HCEC 1CT (cell line): ENCODE measurements at places on chromosomes 13 and 19.

- DNase-seq, result no peak
These were observed 997 bp upstream of the KCNN4 start for GRCh38 chr19:43781630-43782310.

GRCh38 chr19:15935167-15935702, 906 bp upstream of the CYP4F11 start:
- no peak for DNase-seq

DNA sequence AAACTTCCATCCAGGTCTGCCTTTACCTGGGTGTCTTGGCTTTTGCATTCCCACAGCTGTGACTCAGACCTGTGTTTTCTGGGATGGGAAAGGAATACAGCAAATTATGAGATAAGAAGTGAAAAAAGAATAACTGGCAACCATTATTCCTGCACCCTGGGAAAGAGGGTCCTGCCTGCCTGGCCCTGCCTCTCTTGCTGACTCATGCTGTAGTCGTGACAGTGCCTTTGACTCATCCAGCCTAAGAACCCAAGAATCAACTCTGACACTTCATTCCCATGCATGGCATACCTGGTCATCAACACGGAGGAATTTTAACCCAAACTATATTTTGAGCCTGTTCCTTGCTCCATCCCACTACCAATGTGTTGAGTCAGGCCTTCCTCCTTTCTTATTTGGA, 185.4 kb upstream of the SERP2 start:
- DNase-seq, result peak; percentile 40

DNA sequence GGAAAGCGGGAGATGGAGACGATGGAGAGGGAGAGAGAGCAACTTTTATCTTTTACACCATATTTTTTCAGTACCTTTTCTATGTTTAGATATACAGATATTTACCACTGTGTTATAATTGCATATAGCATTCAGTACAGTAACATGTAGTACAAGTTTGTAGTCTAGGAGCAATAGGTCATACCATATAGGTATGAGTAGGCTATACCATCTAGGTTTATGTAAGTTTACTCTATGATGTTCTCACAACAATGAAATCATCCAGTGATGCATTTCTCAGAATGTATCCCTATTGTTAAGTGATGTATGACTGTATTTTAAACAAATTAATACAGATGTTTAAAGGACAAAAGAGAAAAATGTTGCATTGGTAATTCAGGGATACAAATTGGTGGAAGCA, 136.1 kb downstream of the PDS5B start:
- no peak for DNase-seq

DNA sequence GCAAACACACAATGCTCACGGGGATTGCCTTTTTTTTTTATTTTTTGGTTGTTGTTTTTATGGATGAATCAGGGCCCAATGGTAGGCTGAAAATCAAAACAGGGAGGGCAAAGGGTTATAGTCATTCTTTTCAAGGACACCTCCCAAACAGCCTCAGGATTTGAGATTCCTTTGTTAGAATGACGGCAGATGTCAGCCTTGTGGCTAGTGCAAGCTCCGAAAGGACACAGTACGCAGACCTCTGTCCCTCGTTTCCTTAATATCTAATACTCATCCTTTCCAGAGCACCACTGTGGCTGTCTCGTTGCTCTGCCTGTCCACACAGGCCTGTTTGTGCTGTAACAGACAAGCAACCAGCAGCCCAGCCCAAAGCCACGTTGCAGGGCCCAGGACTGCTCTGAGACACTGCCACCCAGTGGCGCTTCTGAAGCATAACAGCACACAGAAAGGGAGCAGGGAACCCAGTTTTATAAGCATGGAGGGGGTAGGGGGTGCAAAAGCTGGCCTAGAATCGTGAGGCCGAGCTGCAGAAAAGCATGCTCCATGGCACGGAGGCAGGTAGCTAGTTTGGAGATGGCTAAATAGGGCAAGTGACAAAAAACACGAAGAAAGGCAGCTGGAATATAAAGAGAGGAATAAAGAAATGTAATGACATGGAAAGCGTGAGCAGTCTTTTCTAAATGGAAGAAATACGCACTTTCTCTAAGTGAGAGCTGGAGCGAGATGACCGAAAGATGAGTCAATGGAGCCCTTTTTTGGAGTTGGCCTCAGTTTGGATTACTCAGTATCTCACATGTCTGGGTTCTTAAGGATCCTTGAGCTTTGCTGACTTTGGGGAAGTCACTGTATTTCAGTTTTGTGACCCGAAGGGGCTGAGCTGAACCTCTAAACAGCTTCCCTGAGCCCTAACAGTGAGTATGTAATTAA, 40.7 kb upstream of the MEDAG start:
- DNase-seq, result peak; percentile 96

DNA sequence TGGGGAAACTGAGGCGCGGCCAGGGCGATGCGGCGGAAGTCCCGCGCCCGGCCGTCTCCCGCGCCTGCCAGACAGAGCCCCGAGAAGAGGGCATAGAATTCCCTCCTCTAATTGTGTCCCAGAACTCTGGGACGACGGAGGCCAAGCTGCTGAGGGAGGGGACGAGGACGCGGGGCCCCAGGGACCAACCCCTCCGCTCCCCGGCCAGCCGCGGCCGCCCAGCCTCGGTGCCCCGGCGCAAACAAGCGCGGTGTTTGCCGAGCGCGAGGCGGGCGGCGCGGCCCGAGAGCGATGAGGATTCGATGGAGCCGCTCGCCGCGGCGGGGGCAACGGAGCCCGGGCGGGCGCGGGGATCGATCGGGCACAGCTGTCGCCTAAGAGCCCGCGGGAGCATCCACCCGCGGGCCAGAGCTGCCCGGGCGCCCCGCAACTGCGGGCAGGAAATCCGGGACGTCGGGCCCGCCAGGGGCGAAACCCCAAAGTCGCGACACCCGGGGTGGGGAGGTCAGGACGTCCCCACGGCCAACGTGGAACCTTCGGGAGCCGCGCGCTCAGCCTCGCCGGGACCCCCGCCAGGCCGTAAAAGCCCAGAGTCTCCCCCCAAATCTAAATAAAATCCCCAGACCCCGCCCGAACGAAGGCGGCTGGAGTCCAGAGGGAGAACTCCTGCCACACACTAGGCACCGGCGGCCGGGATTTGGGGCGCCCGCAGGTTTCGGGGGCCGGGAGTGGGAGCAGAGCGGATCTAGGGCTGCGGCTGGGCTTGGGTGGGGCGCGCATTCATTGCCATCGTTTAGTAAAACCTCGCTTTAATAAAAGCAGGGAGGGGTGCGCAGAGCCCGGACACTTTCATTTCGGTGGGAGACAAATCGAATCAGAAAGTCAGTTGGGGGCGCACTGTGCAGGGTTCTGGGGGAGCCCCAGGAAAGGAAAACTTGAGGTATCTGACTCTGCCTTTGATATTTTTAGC, 3.6 kb upstream of the ONECUT3 start:
- no peak for DNase-seq

DNA sequence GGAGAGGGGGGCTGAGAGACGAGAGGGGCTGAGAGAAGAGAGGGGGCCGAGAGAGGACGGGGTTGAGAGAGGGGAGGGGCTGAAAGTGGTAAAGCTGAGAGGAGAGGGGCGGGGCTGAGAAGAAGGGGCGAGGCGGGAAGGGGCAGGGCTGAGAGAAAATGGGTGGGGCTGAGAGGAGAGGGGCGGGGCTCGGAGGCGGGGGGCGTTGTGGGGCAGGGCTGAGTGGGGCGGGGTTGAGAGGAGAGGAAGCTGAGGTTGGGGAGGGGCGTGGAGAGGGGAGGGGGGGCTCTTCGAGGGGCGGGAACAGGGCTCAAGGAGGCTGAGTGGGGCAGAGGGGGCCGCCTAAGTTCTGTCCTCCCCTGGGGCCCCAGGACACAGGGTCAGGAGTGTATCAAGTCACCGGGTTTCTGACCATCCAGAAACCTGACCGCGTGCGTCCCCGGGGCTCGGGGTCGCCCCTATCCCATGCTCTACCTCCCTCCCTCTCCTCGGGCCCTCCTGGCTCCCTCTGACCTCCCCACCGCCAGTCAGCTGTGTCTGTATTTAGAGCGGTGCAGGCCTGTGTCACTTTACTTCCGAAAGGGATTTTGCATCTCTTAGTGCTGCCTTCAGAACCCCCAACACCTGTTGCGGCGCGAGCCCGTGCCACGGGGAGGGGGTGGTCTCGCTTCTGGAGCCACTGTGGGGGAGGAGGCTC, 38.6 kb upstream of the SEMA6B start:
- peak; percentile 36 for DNase-seq

- no peak for DNase-seq
These were observed 3.2 kb upstream of the PROZ start for GRCh38 chr13:113155201-113155600.

DNA sequence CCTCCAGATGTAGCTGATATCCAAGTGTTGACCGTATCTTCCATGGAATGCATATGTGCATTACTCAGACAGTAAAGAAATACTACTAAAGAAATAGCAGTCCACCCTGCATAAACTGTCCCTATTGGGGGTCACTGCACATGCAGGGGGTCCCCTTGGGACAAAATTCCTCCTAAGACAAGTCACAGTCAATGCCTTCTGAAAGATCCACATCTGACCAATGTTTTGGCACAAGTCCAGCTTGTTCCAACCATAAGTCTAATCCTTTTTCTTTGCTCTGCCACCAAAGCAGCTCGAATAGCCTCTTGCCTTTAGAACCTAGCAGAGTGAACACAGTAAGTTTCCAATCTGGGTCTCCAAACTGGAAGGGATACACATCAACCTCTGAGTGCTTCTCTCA, 87.9 kb downstream of the DIAPH3 start:
- no peak for DNase-seq

GRCh38 chr19:29587518-29587986, 18.5 kb upstream of the POP4 start:
- peak; percentile 3 for DNase-seq

DNA sequence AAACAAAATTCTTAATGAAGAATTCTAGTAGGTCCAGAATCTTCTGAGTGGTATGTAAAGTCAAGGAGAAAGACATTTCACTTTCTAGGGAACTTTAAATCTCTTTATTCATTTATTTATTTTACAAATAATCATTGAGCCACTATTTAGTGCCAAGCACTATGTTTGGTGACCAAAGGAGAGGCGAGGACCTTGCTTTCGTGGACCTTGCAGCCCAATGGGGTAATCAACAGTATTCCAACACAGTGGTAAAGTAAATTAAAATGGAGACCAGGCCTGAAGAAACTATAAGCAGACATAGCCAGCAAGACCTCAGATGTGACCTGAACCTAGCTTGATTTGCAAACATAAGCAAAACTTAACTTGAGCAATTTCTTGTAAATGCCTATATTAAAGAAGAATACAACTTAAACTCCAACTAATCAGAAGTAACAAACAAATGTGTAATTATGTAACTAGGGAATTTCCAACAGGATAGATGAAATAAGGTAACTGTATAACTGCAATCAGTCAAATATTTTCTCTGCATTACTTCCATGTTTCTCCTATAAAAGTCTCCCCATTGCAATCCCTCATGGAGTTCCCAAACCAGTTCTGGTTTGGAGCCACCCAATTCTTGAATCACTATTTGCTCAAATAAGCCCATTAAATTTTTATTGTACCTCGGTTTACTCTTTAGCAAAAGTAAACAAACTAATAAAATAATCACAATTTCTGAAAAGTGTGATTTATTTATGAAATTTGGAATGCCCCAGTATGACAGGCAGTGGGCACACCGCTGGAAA, 67.6 kb downstream of the MBNL2 start:
- DNase-seq, result no peak

DNA sequence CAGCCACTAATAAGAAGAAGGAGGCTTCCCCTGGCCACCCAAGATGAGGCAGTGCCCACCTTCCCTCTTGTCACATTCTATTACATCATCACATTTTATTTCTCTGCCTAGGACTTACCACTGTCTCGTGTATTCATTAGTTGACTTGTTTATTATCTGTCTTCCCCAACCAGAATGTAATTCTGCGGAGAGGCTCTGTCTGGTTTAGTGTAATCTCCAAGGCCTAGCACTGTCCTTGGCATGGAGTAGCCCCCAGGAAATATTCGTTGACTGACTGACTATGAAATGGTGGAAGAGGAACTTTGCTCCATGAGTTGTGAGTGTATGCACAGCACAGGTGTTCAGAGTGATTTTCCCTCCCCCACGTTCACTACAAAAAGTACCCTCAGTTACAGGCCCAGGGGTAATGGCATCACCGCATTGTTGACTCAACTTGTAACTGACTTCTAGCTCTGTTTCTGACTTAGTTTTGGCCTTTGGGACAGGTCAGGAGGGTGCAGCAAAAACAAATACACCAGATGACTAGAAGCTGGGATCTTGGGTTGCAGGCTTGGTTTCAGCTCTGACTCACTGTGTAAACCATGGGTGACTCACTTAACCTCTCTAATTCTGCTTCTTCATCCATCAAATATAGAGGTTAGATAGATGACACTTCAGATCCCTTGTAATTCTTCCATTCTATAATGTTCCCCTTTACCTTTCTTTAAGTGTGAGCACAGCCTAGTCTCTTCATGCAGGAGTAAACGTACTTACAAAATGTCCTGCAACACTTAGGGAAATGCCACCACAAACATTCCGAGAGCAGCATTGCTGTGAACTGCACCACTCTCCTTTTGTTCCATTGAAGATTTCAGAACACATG, 229.7 kb downstream of the KCNRG start:
- peak; percentile 89 for DNase-seq

DNA sequence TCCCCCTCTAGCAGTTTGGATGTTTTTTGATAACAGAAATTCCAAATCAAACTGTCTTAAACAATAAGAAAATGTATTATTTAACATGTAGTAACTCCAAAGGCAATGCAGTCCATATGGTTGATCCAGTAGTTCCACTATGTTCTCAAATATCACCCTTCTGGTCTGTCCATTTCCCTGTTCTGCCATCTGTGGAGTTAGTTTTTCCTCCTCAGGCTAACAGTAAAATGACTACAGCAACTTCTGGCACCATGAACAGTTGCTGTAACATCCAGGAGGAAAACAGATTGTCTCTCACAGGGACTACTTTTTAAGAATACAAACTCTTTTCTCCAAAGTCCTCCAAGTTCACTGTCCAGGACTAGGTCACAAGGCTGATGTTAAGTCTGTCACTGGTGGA, 455.4 kb downstream of the FGF14 start:
- no peak for DNase-seq

DNA sequence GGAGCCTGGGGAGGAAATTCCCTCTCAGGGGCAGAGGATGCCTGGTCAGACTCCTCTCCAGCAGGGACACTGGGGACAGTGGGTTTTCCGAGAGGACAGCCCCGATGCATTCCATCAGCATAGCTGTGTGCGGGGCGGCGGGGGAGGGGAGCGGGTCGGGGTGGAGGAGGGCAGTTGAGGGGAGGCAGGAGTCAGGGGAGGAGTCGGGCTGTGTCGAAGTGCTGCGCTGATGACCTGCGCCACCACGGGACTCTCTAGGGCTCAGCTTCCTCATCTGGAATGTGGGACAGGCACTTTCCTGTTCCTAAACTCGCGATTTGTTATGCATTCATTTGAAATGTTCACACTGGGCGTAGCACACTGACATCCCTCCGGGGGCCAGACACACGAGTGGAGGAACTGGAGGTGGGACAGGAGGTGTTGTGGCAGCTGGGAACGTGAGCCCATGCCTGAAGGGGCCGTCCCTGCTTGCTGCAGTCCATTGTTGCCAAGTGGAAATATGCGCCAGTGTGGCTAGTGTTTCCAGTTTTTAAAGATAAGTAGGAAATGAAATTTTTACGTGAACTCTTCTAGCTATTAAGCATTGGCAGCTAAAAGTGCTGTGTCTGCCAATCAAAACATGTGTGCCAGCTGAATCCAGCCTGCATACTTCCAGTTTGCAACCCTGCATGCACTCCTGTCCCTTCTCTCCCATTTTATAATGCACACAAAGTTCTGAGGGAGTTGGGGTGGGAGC, 43.3 kb downstream of the FLT1 start:
- DNase-seq, result no peak
